ENCODE measurements at places on chromosomes 16 and 17. TPM values are rescaled to one million over a fixed set of nuclear protein-coding genes. Genes with fewer than 3 reads are reported as not detected.

CLEC18A gene
- 0.34 TPM for total RNA-seq

CDH3 gene
- 0.14 TPM for total RNA-seq

PRR29 gene
- total RNA-seq, result 0.15 TPM

- peak; percentile 45 for DNase-seq
Measured at GRCh38 chr16:56915336-56916119, 16.4 kb upstream of the HERPUD1 start.

DNA sequence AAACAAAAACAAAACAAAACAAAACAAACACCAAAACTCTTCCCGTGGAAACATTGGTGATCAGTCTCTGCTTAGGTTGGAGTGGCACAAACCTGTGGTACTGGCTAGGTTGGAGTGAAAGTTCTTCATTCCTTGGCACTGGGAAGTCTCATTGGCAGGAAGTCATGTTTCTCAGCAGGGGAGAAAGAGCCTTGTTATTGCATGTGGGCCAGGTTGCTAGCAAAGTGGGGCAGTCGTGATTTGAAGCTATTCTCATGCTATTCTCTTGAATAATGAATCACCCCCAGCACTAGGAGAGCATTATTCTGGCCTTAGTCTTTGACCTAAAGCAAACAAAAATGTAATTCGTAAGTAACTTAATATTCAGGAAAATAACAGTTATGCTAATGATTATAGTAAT is 24.3 kb upstream of the B4GALNT2 start:
- no peak for DNase-seq

GRCh38 chr17:37750292-37750691 is 5.4 kb upstream of the HNF1B start:
- DNase-seq, result no peak

Measured in right cardiac atrium (tissue), 5 donors.